ENCODE measurements at places on chromosomes 4 and X. TPM values are rescaled to one million over a fixed set of nuclear protein-coding genes. Genes with fewer than 3 reads are reported as not detected.

The S100G gene
- polyA plus RNA-seq = 0.33 TPM

The DHRSX gene
- polyA plus RNA-seq = 39.5 TPM

The MID1 gene
- 0.05 TPM for polyA plus RNA-seq

The IQSEC2 gene
- not detected for polyA plus RNA-seq

The UGT2B10 gene
- polyA plus RNA-seq = not detected

The UVSSA gene
- polyA plus RNA-seq = 3.6 TPM

The PPEF1 gene
- polyA plus RNA-seq = 0.58 TPM

The MAGEA2B gene
- not detected for polyA plus RNA-seq

The EVC2 gene
- polyA plus RNA-seq = 5.6 TPM

DNA sequence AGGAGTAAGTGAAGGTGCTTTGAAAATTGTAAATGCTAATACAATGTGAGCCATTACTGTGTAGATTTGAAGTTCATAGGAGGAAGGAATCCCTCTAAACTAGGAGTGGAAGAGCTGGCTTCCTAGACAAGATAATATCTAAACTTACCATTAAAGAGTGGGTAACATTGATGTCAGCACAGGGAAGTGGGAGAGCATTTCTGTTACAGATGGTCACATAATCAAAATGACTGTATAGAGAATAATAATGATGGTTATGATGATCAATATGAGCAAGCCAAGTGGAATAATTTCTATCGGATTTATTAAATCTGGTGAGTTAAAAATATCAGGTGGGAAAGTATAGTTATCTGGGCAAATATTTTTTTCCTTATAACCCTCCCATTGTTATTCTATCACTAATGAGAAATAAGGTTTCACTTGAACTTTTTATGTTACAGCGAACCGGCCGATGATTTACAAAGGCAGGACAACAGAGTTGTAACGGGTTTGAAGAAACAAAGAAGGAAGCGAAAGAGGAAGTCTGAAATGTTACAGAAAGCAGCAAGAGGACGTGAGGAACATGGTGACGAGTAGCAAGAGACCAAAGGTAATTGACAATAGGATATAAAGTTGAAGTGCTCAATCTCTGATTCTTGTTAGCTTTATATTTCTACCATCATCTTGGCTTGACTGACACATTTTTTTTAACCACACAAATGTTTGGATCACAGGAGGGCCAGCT is 43.5 kb downstream of the FMR1NB start:
- H3K4me1 ChIP-seq = no peaks in the 10 kb centered on the region
- no peak overlapping the region for H3K27ac ChIP-seq
- no peaks in the 10 kb centered on the region for H3K36me3 ChIP-seq
- no peak overlapping the region for H3K4me3 ChIP-seq
- H3K27me3 ChIP-seq = no peaks in the 10 kb centered on the region
- peak; percentile 4 for DNase-seq

- H3K36me3 ChIP-seq = no peaks in the 10 kb centered on the region
- H3K4me1 ChIP-seq = no peaks in the 10 kb centered on the region
- H3K27ac ChIP-seq = no peak overlapping the region
- H3K4me3 ChIP-seq = no peak overlapping the region
Observed at GRCh38 chr4:137949746-137950145, 292.4 kb downstream of the SLC7A11 start.

DNA sequence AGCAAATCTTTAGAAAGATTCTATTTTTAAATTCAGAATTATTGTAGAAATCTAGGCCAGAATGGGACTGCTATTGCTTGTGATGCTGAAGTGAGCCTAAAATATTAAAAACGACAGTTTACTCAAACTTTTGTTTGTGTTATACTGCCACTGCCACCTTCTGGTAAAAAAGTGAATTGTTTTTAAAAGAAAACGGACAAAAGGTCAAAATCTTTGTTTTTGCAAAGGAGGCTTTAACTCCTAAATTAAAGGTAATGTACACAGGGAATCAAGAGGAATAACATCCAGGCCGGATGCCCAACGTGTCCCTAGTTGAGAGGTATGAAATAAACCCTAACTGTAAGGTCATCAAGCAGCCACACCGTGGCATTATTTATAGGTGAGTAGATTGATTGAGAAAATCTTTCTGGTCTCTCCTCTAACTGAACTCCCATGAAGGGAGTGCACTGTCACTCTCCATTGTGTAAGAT is 338.3 kb upstream of the GALNT7 start:
- no peak for DNase-seq
- no peak overlapping the region for H3K27ac ChIP-seq
- no peaks in the 10 kb centered on the region for H3K36me3 ChIP-seq
- no peak overlapping the region for H3K4me3 ChIP-seq
- no peaks in the 10 kb centered on the region for H3K27me3 ChIP-seq
- H3K4me1 ChIP-seq = no peaks in the 10 kb centered on the region

DNA sequence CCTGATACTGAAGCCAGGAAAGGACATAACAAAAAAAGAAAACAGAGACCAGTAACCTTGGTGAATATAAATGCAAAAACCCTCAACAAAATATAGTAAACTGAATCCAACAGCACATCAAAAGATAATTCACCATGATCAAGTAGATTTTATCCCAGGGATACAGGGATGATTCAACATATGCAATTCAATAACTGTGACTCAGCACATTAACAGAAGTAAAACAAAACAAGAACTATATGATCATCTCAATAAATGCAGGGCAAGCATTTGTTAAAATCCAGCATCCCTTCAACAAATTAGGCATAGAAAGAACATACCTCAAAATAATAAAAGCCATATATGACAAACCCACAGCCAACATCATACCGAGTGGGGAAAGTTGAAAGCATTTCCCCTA is 112.0 kb downstream of the HHIP start:
- H3K36me3 ChIP-seq = no peaks in the 10 kb centered on the region
- no peak overlapping the region for H3K4me3 ChIP-seq
- no peak overlapping the region for H3K27ac ChIP-seq
- H3K4me1 ChIP-seq = no peaks in the 10 kb centered on the region

- no peaks in the 10 kb centered on the region for H3K27me3 ChIP-seq
- H3K4me3 ChIP-seq = no peak overlapping the region
- no peak overlapping the region for H3K27ac ChIP-seq
- DNase-seq = no peak
- H3K4me1 ChIP-seq = no peaks in the 10 kb centered on the region
Observed at GRCh38 chr4:41471126-41472071, 66.6 kb upstream of the LIMCH1 start.

GRCh38 chr4:15332377-15332776 is 95.5 kb upstream of the C1QTNF7 start:
- H3K4me1 ChIP-seq = no peaks in the 10 kb centered on the region
- no peak overlapping the region for H3K27ac ChIP-seq
- no peaks in the 10 kb centered on the region for H3K36me3 ChIP-seq
- no peaks in the 10 kb centered on the region for H3K27me3 ChIP-seq
- DNase-seq = no peak
- no peak overlapping the region for H3K4me3 ChIP-seq

GRCh38 chr4:40954088-40954668 is 204.4 kb downstream of the NSUN7 start:
- no peaks in the 10 kb centered on the region for H3K36me3 ChIP-seq
- peaks cover 5% of the 10 kb centered on the region for H3K4me1 ChIP-seq
- no peak for DNase-seq

DNA sequence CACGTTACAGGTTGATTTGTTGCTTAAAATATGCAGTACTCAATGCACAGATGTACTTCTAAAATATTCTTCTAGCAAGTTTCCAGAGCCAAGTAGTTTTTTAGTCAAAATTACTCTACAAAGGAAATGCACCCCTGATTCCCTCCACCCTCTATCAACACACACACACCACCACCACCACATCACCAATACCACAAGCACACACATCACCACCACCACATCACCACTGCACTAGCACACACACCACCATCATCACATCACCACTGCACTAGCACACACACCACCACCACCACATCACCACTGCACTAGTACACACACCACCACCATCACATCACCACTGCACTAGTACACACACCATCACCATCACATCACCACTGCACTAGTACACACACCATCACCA is 105.2 kb upstream of the FRG1 start:
- no peaks in the 10 kb centered on the region for H3K36me3 ChIP-seq
- H3K27me3 ChIP-seq = no peaks in the 10 kb centered on the region
- DNase-seq = no peak
- H3K4me3 ChIP-seq = no peak overlapping the region
- no peak overlapping the region for H3K27ac ChIP-seq

DNA sequence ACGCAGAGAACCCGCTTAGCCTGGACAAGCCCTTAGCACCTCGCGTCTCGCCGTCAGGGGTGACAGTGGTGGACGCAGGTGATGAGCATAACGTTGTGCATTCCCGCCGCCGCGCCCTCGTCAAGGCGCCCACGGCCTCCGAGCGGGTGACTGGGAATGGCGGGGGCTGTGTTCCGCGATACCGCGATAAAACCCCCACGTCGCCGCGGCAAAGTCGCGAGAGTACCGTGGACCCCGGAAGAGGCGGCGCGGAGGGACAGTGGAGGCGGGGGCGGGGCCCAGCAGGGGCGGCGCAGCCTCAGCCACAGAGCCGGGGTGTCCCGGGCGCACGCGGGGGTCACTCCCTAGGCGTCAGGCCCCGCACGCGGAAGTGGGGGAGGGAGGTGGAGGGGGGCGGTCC is 53.8 kb downstream of the ZFYVE28 start:
- no peaks in the 10 kb centered on the region for H3K36me3 ChIP-seq
- no peaks in the 10 kb centered on the region for H3K4me1 ChIP-seq
- H3K4me3 ChIP-seq = no peak overlapping the region
- H3K27me3 ChIP-seq = no peaks in the 10 kb centered on the region
- no peak overlapping the region for H3K27ac ChIP-seq
- DNase-seq = no peak

DNA sequence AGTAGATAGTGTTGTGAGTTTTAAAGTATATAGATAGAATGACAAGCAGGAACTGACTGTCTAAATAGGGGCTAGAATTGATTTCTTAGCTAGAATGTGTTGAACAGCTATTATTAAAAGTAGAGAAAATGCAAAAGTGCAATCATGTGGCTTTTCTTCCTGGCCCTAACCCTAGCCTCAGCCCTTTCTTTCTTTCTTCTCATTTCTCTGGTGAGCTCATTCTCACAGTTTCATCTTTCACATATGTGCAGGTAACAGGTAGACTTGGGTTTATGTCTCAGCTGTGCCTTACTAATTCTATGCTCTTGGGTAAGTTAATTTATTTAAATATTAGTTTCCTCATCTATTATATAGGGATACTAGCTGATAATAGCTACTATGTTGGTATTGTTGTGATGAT is 24.9 kb downstream of the FGF2 start:
- H3K27me3 ChIP-seq = no peaks in the 10 kb centered on the region
- DNase-seq = no peak
- no peak overlapping the region for H3K4me3 ChIP-seq
- no peaks in the 10 kb centered on the region for H3K36me3 ChIP-seq

- H3K27me3 ChIP-seq = no peaks in the 10 kb centered on the region
- H3K4me3 ChIP-seq = no peak overlapping the region
- no peaks in the 10 kb centered on the region for H3K36me3 ChIP-seq
- H3K27ac ChIP-seq = no peak overlapping the region
Observed at GRCh38 chr4:110085131-110085530, 113.3 kb downstream of the ELOVL6 start.

All from GM12878 (cell line).